ENCODE measurements at places on chromosomes 12 and 14.
A peak's percentile ranks its signal among the peaks of the same experiment; 100 is the strongest.

DNA sequence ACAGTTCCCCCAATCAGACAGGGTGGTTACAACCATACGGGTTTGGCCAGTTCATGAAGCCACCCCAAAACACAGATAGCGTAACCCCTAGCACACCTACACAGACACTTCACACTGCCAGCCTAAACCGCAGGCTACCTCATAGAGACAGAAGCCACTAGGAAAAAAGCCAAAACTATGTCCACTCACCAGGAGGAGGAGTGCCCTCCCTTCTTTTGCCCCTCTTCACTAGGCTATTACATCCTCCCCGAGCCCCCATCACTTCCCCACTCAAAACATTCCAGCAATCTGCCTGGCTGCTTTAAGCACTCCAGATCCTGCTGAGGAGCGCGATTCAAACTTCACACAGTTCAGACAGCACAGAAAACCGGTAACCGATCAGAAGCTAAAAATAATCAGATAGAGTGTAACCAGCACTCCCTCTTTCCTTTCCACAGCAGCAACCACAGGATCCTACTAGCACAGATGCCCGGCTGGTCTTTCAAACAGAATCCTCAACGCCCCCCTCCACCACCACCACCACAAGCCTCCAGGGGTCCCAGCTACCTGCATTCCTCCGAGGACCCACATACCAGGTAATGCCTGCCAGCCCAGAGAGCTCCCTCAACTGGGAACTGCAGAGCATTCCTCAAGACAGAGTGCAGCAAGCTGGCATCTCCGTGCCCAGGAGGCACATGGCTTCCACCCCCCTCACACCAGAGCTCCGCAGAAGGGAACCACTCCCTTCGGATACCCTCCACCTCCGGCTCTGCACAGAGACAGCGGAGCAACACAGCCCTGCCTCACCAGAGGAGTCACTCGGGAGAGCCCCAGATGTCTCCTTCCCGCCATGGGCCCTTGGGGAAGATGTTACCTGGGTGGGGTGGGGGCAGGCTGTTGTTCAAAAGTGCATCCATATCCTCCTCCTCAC is 1.5 kb downstream of the CHD4 start:
- peak; percentile 90 for DNase-seq

DNA sequence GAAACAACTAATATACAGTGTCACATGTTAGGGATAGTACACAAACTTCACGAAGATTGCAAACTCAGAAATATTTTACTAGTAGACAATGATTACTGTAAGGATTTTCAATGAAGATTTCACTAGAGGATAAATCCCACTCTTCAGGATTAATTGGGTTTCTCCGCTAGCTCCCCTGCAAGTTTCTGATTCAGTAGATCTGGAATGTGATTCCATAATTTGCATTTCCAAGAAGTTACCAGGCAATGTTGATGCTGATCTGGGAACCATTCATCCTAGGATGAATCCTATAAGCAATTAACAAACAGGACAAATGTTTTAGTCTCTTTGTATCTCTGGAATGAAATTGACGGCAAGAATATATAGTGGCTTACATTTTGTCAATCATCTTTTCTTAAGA is 272.4 kb downstream of the ALX1 start:
- DNase-seq, result no peak

- no peak for DNase-seq
Measured at GRCh38 chr14:97594306-97594705, 797.1 kb downstream of the VRK1 start.

DNA sequence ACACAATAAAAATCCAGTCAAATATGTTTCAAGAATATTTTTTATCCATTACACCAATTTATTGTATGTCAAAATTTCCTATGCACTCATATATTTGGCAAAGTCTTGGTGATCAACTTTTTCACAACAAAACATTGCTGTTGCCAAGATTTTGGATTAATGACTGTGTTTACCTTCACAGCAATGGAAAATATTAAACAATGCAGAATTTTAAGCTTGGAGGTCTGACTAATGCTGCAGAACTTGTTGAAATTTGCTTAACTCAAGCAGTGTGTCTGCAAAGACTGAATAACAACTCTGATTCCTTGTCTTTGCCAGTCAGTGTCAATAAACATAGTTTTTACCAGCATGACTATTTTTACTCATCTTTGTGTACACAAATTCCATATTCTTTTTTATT is 336.4 kb downstream of the CCER1 start:
- no peak for DNase-seq

DNA sequence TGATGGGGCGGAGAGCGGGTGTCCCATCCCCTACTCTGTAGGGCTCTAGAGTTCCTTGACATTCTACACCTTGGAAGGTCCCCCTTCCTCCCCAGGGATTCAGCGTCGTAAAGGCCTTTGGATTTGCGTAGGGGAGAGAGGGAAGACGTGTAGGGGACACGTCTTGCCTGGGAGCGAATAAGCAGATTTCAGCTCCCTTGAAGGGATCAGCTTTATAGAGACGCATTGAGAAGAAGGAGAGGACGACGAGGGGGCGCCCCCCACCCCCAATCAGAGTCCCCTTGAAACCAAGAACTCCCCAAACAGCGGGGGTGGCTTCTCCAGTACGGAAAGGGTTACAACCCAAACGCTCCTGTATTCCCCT is 324 bp downstream of the CALCOCO1 start:
- DNase-seq, result peak; percentile 24

- DNase-seq, result no peak
Measured at GRCh38 chr12:6567112-6567670, 900 bp downstream of the NOP2 start.

DNA sequence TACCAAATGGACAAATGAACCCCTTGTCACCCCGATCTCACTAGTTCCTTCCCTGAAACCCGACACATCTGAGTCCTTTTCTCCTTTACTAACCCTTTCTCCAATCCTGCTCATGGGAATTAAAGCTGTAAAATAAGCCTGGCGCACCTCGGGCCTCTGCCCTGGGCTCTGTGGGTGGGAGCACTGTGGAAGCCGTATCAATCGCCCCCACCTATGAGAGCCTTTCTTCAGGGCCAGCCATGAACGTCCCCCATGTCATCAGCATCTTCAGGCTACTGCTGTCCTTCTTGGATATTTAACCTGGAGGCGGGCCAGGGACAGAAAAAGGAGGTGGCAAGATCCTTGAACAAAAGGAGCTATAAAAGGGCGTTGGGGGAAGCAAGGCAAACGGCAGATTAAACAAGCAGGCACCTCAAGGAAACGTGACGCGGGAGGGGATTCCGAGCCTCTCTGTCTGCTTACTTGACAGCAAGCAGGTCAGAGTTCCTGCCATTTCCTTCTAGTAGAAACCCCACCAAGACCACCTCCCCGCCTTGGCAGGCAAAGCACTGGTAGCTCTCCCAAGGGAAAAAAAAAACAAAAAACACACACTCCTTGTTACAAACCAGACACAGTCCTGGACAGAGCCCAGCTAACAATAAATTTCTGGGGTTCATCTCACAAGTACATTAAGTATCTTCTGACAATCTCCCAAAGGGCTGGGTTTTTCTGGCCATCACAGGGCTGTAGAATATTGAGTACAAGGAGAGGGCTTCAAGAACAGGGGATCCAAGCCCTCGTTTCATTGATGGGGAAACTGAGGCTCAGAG is 62.9 kb downstream of the DPF3 start:
- no peak for DNase-seq

DNA sequence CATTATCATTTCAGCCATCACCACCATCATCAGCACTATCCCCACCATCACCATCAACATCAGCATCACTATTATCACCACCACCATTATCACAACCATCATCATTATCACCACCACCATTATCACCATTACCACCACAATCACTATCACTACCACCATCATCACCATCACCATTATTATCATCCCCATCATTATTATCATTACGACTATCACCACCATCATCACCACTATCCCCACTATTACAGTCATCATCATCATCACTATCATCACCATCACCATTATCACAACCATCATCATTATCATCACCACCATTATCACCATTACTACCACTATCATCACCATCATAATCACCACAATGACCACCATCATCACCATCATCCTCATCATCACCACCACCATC is 50.4 kb upstream of the CMKLR1 start:
- no peak for DNase-seq

DNA sequence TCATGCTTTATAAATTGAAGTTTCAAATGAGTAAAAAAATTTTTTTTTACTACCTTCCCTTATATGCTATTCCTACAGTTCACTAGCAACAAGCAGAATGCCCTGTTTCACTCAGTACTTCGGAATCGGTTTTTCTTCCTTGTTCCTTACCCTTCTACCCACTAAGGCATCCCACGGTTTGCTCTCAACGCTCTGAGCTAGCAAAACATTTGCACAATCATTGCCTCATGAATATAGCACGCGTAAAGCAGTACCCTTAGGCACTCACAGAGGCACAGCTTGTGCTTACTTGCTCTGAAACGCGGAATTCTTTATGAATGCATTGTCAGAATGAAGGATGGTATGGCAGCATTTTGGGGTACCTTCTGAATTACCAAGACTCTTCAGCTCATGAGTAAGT is 45.0 kb downstream of the PPP1R13B start:
- DNase-seq, result no peak

DNA sequence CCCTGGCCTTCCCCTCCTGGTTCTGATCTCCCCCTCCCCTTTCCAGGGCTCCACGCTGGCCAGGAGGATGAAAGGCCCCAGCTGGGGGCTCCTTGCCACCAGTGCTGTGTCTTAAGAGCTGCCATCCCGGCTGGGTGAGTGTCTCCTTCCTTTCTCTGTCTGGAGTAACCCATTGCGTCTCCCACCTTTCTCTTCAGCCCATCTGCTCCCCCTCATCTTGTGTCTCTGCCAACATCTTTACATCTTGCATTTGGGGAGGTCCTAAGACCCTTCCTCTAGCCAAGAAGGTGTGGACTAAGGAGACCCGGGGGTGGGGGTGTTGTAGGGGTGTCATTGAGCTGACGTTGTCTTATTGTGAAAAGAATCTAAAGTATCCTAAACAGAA is 505 bp downstream of the BCL2L2 start:
- DNase-seq, result peak; percentile 34

DNA sequence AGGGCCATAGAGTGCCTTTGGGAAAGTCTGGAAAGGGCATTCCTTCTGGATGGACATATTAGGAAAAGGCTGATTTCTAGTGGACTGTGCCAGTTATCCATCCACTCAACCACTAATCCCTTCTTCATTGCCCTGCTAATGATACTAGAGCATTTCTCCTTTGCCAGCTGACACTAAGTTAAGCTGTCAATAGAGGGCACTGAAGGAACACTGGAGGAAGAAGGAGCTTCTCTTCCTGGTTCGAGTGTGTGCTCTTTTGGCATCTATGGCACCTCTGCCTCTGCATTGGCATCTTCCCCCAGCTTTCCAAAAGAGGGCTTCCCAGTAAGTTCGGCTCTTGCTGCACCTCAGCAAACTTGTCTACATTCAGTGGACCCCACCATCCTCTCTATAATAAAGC is 165.4 kb downstream of the DERA start:
- DNase-seq, result peak; percentile 34

- no peak for DNase-seq
Measured at GRCh38 chr12:94615260-94616181, 34.8 kb downstream of the TMCC3 start.

- no peak for DNase-seq
Measured at GRCh38 chr12:71645268-71645667, 18.4 kb downstream of the ZFC3H1 start.

DNA sequence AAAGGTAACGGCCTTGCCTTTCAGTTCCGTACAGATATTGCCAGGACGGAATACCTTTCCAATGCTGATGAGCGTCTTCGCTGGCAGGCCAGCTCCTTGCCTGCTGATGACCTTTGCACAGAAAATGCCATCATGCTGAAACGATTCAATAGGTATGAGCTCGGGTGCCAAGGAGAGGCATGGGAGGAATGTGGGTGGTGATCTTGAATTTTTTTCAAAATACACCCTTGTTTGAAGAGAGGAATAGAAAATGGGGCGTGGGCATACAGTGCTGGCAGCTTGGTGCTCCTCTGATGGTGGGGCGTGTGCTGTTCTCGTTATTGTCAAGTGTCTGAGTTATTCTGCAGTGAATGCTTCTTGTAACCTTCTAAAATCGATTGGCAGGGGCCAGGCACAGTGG is 52.5 kb downstream of the HSP90AA1 start:
- no peak for DNase-seq

GRCh38 chr12:49220972-49221371 is 32.1 kb upstream of the TUBA1A start:
- DNase-seq, result no peak

DNA sequence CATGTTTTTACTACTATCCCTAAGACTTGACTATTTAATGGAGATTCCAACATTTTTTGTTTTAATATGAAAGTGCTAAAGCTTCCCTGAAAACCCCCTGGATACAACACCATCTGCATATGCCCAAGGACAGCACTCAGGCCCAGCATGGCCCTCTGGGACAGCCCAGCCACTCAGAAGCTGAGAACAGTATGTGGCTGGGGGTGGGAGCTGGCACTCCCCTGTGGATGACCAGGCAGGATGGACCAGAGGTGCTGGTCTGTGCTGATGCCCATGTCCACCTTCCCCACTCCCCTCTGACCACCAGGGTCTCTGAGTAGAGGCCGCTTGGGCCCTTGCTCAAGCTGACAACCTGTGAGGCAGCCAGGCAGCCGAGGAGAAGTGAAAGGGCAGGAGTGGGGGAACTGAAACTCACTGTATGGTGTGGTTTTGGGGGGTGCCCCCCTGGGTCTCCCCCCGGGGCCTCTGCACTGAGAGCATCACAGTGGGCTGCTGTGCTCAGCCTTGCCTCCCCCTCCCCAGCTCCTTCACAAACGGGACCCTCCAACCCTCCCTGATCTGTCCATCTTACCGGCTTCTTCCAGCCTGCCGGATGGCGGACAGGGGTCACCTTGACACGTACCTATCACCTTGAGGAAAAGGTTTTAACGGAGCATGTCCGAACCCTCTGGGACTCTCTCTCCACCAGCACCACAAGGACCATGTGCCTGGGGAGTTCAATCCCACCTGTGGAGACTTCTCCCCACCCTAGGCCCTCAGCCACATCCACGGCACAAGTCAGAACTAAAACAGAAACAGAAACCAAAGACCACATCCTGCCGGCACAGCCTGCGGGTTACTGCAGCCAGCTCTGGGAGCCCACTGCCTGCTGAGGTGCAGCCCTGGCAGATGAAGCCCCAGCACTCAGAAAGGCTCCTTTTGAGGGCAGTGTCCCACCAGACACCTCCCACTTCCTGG is at the start of gene TMEM229B:
Gene TMEM229B, minus strand, starts transcription at position 785 of the 957 bp plus-strand sequence. CDS start 14,798 bp downstream, outside the sequence.
- DNase-seq, result no peak

GRCh38 chr14:61703342-61704129 is 8.2 kb downstream of the HIF1A start:
- DNase-seq, result no peak

GRCh38 chr12:116837097-116837496 is 44.1 kb downstream of the HRK start:
- no peak for DNase-seq

DNA sequence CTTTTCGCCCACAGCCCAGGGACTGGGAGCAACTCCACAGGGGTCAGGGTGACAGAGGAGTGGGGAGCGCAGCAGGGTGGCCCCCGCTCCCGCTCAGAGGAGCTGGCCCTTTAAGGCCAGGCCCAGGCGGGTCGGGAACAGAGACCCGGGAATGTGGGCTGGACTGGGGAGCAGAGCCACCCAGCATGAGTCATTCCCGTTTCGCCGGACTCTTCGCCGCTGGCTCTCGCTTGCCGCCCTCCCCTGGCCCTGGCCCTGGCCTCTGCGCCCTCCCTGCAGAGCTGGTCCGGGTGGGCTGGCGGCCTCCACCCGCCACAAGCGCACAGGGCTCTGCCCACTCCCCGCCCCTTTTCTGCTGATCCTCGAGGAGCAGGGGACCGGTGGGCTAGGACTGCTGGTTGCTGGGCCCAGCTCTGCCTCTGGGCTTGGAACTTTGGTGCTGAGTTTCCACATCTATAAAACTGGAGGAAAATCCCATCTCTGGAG is 92.8 kb downstream of the NINJ2 start:
- no peak for DNase-seq
